Neural crest cell (in vitro differentiated cells): ENCODE measurements at places on chromosomes 2 and 18. TPM values are rescaled to one million over a fixed set of nuclear protein-coding genes. Genes with fewer than 3 reads are reported as not detected.

- DNase-seq = no peak
Measured at GRCh38 chr2:3388412-3388738, 8.9 kb downstream of the TRAPPC12 start.

DNA sequence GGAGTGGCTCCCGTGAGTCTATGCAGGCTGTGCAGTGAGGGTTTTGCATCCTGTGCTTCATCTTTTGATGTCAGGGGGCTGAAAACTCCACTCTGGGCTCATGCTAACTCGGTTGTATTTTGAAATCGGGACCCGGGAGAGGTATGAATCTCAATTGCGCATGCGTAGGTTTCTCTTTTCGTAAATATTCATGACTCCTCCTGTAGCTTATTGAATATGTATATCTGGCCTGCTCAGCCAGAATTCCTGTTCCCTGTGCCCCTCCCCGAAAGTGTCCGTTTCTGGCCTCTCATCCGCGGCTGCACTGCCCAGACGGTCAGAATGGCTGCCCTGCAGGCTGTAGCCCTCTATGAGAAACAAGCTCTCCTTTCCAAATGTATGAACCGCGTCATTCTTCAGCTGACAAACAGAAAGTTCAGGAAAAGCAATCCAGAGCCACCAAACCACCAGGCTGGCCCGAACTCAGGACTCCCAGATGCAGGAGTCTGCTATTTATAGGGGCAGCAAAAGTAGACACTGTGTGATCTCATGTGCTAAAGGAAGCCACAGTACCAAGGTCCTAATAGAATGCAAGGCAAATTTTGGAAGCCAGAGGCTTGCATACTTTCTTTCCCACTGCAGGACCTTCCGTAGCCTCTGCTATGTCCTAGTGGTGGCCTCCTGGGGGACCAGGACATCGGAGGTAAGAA, 41.7 kb downstream of the AKAIN1 start:
- DNase-seq = no peak

DNA sequence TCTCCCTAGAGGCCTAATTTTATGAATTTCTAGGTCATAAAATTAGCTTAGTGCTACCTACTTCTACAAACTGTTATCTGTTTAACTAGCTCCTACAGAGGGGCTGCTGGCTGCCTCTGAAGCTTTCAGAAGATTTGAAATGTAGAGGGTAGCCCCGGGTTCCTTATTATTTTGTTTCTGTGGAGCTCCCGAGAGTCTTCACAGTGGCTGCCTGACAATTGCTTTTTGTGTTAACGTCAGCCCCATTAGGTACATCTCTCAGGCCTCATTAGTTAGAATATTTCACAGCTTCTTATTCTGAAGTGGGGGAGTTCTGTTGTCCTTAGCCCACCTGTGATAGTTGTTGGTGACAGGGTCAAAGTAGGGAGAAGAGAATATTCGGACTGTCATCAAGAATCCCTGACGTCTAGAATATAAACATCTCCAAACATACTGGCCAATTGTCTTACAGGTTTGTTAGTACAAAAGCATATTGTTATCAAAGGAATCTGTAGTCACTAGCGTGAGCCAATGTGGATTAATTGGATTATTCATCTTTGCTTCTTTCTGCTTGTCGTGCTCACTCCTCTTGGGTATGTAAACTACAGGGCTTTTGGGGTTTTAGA, 77.5 kb downstream of the DIS3L2 start:
- DNase-seq = no peak

GRCh38 chr18:62583376-62583775, 60.6 kb downstream of the ZCCHC2 start:
- DNase-seq = no peak

DNA sequence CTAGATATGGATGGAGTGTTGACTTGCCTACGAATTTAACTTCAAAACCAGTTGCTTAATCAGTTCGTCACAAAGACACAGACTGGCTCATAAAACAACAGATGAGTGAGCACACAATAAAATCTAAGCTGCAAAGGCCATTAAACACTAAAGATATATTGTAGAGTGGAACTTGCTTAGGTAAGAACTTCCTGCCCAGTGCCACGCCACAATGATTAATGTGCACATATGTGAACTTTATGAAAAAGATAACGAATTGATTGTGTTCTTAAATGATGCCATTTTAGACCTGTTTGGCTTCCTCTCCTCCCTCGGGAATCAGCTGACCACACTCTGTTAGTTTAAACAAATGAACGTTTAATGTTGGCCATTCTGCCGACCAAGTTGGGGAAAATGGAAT, 2031.3 kb upstream of the CELF4 start:
- DNase-seq = no peak

GRCh38 chr2:12381543-12382325, 335.0 kb upstream of the TRIB2 start:
- DNase-seq = no peak

DNA sequence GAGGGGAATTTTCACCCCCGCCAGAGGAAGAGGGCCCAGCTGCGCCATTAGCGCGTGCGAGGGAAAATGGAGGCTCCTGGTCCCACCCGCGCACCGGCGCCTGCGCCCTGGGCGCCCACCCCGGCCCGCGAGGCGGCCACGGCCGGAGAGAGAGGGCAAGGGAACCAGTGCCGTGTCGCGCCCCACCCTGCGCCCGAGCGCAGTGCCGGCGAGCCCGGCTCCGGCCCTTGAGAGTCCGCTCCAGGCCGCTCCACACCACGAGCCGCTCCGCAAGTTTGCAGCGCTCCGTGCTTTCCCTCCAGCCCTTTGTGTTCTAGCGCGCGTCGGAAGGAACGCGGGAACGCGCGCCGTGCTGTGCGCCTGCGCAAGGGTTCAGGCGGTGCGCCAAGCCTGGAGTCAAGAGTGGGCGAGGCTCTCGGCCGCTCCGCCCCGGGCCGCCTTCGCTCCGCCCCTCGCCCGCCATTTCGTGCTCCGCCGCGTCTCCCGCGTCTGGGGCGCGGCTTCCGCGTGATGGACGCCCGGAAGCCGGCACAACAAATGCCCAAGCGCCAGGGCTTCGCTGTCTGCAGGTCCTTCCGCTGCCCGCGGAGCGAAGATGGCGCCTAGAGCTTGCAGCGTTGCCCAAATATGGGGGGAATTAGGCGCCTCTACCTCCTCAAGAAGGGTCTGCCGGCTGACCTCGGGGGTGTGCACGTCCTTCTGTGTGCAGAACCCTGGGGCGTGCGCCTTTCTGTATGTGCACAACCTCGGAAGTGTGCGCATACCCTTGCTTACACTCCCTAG, 46.1 kb upstream of the PTMA start:
- peak; percentile 97 for DNase-seq

- no peak for DNase-seq
Measured at GRCh38 chr18:54742659-54743604, 85.3 kb upstream of the RAB27B start.

- no peak for DNase-seq
Measured at GRCh38 chr2:128563348-128563687, 244.7 kb upstream of the HS6ST1 start.

DNA sequence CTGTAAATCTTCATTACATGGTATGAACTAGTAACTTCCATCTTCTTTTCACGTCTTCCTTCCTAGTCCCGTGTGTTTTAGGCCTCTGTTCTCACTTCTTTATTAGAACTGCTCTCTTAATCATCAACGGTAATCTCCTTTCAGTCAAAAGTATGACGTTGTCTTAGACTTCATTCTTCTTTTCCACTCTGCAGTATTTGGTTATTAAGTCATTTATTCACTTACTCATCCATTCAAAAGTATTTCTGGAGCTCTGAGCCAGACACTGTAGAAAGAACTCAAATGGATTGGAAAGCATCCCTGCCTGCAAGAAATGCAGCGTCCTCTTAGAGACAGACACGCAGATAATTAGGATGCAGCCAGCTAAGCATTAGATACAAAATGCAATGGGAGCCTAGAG, 494.6 kb upstream of the NRP2 start:
- DNase-seq = no peak

DNA sequence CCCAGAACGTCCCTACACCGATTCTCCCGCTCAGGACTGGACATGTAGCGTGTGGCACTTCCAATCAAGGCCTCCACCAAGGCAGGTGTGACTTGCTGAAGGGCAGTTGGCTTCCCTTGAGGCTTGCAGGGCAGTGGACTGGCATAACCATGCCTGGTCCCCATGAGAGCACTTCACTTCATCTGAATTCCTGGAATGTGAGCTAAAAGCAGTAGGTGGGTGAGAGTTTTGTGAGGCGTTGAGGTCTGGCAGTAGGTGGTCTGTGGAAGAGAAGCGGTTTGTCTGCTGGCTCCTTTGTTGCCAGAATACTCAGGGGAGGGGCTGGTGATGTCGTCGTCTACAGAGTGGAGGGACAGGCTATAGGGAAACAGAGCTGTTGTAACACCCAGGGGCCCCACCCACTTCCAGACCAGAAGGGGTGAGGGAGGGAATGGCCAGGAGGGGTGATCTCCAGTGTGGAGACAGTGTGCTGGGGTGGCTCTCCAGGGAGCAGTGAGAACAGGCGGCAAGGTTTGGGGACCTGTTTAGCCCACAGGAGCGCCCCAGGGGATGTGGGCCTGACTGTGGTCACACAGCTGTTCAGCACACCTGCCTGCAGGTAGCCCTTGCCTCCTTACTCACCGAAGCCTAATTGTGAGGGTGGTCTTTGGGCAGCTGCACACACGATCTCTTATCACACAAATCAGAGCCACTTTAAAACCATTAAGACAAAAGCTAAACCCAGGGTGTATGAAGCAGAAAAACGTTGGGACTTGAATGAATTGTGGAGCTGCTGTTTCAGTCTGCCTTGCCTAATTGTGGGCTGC, 21.5 kb upstream of the ALKAL2 start:
- DNase-seq = no peak

DNA sequence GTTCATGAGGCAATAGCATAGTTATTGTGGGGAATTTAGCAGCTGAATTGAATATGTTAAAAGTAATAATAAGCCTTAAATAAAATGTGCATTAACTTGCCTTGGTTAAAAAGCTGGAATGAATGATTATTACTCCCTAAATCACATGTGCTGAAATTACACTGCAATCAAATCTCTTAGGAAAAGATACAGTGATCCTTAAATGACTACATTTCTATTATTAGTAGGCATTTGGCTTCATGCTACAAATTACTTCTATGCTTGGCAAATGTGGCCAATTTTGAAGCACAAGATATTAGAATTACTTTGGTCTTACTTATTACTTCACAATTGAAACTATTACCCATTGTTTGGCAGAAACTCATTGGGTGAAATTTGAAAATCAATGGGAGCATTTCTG, 5.4 kb downstream of the RND3 start:
- DNase-seq = no peak

GRCh38 chr2:190466819-190467446, 58.8 kb downstream of the MFSD6 start:
- no peak for DNase-seq

- no peak for DNase-seq
Measured at GRCh38 chr18:25743646-25744151, 346.7 kb downstream of the SS18 start.

GRCh38 chr18:644395-645004, 13.0 kb upstream of the TYMS start:
- no peak for DNase-seq

DNA sequence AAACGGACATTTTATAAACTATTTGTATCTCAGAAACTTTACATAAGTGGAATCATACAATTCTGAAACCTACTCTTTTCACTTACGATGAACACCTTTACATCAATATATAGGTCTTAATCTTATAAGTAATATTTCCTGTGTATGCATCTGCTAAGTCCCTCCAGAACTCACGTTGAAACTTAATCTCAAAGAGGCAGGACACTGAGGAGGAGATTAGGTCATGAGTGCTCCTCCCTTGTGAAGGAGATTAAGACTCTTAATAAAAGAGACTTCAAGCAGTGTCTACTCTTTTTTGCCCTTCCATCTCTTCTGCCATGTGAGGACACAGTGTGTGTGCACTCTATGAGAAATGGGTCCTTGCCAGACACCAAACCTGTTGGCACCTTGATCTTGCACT, 94.7 kb upstream of the CDKL4 start:
- DNase-seq = no peak

DNA sequence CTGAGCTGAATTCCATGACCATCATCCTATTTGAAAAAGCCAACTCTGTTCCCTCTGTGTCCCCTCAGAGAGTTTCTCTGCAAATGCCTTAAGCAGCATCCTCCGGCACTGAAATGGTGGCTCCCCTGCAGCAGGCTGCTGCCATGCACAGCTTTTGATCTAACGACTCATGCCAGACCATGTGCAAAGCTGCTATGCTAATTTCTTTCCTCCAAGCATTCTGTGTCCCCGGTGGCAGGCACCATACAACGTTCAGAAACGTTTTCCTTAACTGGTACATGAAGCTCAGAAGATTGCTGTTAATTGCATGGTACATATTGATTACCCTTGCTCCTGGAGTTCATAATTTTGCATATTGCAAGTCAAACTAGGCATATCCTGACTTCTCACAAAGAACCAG, 336.8 kb downstream of the RBM43 start:
- DNase-seq = no peak

DNA sequence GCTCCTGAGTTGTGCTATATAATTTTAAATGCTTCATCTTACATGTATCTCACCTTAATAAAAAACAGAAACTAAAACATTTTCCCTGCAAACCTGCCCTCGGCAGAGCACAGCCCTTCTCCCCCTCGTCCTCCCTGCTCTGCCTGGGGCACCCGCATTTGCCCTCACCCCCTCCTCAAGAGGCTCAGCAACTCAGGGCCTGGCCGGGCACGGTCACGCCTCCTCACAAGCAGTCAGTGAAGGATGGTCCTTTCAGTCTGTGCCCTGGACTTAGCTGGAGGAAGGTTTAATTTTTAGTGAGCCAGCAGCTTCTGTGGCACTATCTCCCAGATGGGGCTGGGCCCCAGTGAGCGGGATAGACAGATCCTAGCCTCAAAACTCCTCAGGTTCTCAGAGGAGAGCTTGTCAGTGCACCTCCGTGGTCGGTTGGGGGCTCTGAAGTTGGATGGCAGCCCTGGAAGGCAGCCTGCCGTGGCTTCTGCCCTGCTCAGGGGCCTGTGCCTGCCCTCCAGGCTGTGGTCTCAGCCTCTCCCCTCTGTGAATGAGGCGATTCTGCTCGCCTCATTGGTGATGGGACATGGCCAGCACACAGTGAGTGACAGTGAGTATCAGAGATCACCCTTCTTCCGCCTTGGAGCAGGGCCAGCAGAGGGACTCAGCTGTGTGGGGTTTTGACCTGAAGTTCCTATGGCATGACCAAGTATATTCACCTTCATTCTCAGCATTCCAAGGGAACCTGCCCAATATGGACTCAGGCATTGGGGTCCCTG, 56.3 kb upstream of the AFF3 start:
- DNase-seq = no peak

GRCh38 chr18:32358075-32358474, 112.6 kb downstream of the GAREM1 start:
- DNase-seq = no peak

The GCKR gene
- 0.42 TPM in 1 of 2 replicates, not detected in the other for total RNA-seq

The RUFY4 gene
- total RNA-seq = not detected in 2 replicates

The POTEE gene
- total RNA-seq = 1.0 and 1.1 TPM in 2 replicates

The RGPD4 gene
- 0.05 TPM in 1 of 2 replicates, not detected in the other for total RNA-seq

The PPP1R1C gene
- 1.7 and 2.2 TPM in 2 replicates for total RNA-seq

The DUSP28 gene
- 5.0 and 6.1 TPM in 2 replicates for total RNA-seq

The EN1 gene
- total RNA-seq = 12.6 and 13.9 TPM in 2 replicates

The IL1F10 gene
- not detected in 2 replicates for total RNA-seq

The GALR1 gene
- not detected in 2 replicates for total RNA-seq

The DNER gene
- 4.0 and 4.1 TPM in 2 replicates for total RNA-seq

The CTAGE1 gene
- total RNA-seq = not detected in 2 replicates

The SLC38A11 gene
- total RNA-seq = not detected in 2 replicates

The INO80D gene
- total RNA-seq = 18.1 and 18.8 TPM in 2 replicates

The RESP18 gene
- total RNA-seq = not detected in 2 replicates

The SUMO1 gene
- 128 and 139 TPM in 2 replicates for total RNA-seq
